Breast epithelium (tissue), 4 donors: ENCODE measurements at places on chromosomes 4 and X. TPM values are rescaled to one million over a fixed set of nuclear protein-coding genes. Genes with fewer than 3 reads are reported as not detected.
A peak's percentile ranks its signal among the peaks of the same experiment; 100 is the strongest.

DNA sequence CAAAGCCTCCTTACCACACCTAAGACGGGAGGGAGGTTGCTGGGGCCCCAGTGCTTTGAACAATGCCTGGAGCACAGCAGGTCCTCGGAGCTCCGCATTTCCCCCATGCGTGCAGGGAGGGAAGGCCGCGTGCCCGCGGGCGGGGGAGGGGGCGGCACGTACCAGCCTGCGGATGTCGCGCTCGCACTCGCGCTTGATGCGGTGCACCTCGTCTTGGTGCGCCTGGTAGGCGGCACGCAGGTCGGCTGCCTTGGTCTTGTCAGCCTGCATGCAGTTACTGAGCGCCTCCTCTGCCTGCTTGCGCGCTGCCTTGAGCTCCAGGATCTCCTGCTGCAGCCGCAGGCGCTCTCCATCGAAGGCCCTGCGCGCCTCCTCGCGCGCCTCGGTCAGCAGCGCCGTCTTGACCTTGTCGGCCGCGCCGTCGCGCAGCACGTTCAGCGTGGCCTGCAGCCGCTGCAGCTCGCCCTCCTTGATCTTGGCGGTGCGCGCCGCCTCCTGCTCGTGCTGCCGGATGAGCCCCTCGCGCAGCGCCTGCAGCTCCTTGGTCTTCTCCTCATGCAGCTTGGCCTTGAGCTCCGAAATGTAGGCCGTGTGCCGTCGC, 87.2 kb upstream of the C4orf50 start:
- no peak for DNase-seq
- H3K4me1 ChIP-seq = no peaks in the 10 kb centered on the region
- no peaks in the 10 kb centered on the region for H3K27me3 ChIP-seq
- no peak overlapping the region for H3K27ac ChIP-seq

DNA sequence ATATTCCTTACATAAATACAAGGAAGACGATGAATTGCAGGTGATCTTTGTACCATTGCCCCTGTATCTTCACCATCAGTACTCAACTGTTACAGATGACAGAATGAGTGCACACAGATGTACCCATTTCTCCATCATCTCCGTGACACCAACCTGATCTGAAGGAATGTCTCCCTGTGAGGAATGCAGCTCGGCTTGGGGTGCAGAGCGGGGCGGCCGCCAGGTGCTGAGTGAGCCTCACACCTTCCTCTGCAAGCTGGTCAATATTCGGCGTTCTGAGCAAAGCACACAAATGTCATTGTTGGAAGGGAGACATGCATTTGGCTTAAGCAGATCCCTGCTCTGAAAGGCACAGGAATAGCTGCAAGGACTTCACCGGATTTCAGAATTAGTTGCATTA, 7.4 kb downstream of the ARSD start:
- no peaks in the 10 kb centered on the region for H3K27me3 ChIP-seq
- H3K36me3 ChIP-seq = peaks cover 4% of the 10 kb centered on the region
- DNase-seq = no peak
- no peak overlapping the region for H3K4me3 ChIP-seq
- H3K4me1 ChIP-seq = no peaks in the 10 kb centered on the region
- H3K27ac ChIP-seq = no peak overlapping the region

DNA sequence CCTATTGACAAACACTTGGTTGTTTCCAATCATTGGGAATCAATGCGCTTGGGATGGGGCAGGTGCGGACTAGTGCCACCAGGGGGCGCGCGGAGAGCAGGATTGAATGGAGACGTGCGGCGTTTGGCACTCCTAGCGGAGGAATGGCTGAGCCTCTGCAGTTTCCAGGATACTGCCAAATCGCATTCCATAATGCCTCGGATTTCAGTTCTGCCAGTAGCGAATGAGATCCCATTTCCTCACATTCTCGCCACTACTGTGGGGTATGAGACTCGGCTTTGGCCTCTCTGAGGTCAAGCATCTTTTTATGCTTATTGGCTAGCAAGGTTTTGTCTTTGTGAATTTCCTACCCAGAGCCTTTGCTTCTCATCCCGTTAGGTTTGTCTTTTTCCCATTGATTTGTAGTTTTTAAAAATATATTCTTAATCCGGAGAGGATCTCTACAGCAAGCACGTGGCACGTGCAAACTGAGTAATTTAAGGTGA, 28.7 kb downstream of the CLDN34 start:
- no peak overlapping the region for H3K27ac ChIP-seq
- H3K36me3 ChIP-seq = no peaks in the 10 kb centered on the region
- DNase-seq = peak; percentile 70

Gene HS3ST1
- 3.6 TPM for total RNA-seq

DNA sequence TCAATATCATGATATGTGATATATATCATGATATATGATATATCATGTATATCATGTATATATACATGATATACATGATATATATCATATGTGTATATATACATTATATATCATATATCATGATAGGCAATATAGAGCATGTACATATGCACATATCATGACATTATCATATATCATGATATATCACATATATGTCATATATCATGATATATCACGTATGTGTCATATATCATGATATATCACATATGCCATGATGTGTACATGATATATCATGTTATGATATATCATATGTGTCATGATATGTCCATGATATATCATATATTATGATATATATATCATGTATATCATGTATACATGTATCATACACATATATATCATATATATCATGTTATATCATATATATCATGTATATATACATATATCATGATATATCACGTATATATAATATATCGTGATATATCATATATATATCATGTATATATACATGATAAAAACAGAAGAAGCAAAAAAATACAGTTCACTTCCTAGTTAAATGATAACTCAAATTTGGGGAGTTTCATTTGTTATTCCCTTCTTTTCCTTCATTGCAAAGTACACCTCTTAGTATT, 670.1 kb upstream of the EPHA5 start:
- DNase-seq = no peak
- no peaks in the 10 kb centered on the region for H3K4me1 ChIP-seq
- no peak overlapping the region for H3K27ac ChIP-seq
- H3K36me3 ChIP-seq = no peaks in the 10 kb centered on the region
- no peaks in the 10 kb centered on the region for H3K27me3 ChIP-seq

- H3K27ac ChIP-seq = no peak overlapping the region
- no peak for DNase-seq
- H3K36me3 ChIP-seq = no peaks in the 10 kb centered on the region
Measured at GRCh38 chrX:27354021-27354420, 109.1 kb downstream of the PPP4R3C start.

- H3K4me1 ChIP-seq = no peaks in the 10 kb centered on the region
- DNase-seq = no peak
- H3K27ac ChIP-seq = no peak overlapping the region
- H3K27me3 ChIP-seq = peaks cover 10% of the 10 kb centered on the region
- H3K4me3 ChIP-seq = no peak overlapping the region
Measured at GRCh38 chrX:48531358-48531959, 8.1 kb upstream of the TBC1D25 start.
